Thoracic aorta (tissue), 2 donors: ENCODE measurements at places on chromosomes 3 and 15. TPM values are rescaled to one million over a fixed set of nuclear protein-coding genes. Genes with fewer than 3 reads are reported as not detected.

CMC1 gene
- total RNA-seq = 3.3 TPM

RNU5B-1 gene
- not detected for total RNA-seq

TUSC7 gene
- not detected for total RNA-seq

CX3CR1 gene
- 0.28 TPM for total RNA-seq

ACSBG1 gene
- not detected for total RNA-seq

PRR20G gene
- total RNA-seq = not detected

ADCY5 gene
- 123 TPM for total RNA-seq

PRR23B gene
- total RNA-seq = not detected

INKA1 gene
- 9.2 TPM for total RNA-seq

CRELD1 gene
- total RNA-seq = 37.2 TPM

TNFAIP8L3 gene
- total RNA-seq = 33.3 TPM

SV2B gene
- not detected for total RNA-seq

ZPLD1 gene
- not detected for total RNA-seq

CSPG4 gene
- 252 TPM for total RNA-seq

HSPBAP1 gene
- total RNA-seq = 8.2 TPM

PLSCR5 gene
- not detected for total RNA-seq

CHRD gene
- total RNA-seq = 21.7 TPM

DUT gene
- 106 TPM for total RNA-seq

GOLGA8Q gene
- 15.8 TPM for total RNA-seq

NEIL1 gene
- 62.3 TPM for total RNA-seq

C3orf49 gene
- not detected for total RNA-seq

VGLL3 gene
- total RNA-seq = 45.6 TPM

IL17RE gene
- 11.9 TPM for total RNA-seq

FBXO22 gene
- 14.7 TPM for total RNA-seq

FNDC3B gene
- total RNA-seq = 163 TPM

ANKRD34C gene
- total RNA-seq = not detected

TUSC2 gene
- total RNA-seq = 19.4 TPM

VGLL4 gene
- 114 TPM for total RNA-seq

TP53BP1 gene
- 31.5 TPM for total RNA-seq

ADAMTS7 gene
- 60.2 TPM for total RNA-seq

ILDR1 gene
- total RNA-seq = not detected

SPINT1 gene
- 4.8 TPM for total RNA-seq

DLL4 gene
- total RNA-seq = 13.0 TPM

KNG1 gene
- not detected for total RNA-seq

ROPN1 gene
- total RNA-seq = not detected

PATL2 gene
- total RNA-seq = 1.3 TPM

MITF gene
- total RNA-seq = 12.3 TPM

TMEM89 gene
- total RNA-seq = not detected

TMEM212 gene
- total RNA-seq = not detected

KIF23 gene
- total RNA-seq = 20.6 TPM

SCAANT1 gene
- total RNA-seq = not detected

TEX55 gene
- total RNA-seq = not detected

CD96 gene
- total RNA-seq = 13.7 TPM

ATP13A5 gene
- not detected for total RNA-seq

CDCP1 gene
- 3.4 TPM for total RNA-seq

PDZRN3 gene
- total RNA-seq = 140 TPM

TTLL13 gene
- total RNA-seq = not detected

NLGN1 gene
- total RNA-seq = 18.3 TPM

AGBL1 gene
- total RNA-seq = not detected

DLEC1 gene
- total RNA-seq = 0.35 TPM

CEMIP gene
- total RNA-seq = 1.1 TPM

FANCD2OS gene
- total RNA-seq = not detected

NR1I2 gene
- not detected for total RNA-seq

CLRN1 gene
- not detected for total RNA-seq

NDN gene
- 30.6 TPM for total RNA-seq

SMCO1 gene
- total RNA-seq = not detected

RYR3 gene
- 40.1 TPM for total RNA-seq
